T-helper 2 cell treated with Interferon-gamma antibody and Interleukin-4, amounts not matched to agents 5 μg/mL and 100 μg/mL, for 36 hours (primary cell): ENCODE measurements at places on chromosomes 6 and 20.

- DNase-seq: no peak
Observed at GRCh38 chr20:62647521-62648317, 5.4 kb downstream of the SLCO4A1 start.

- no peak for DNase-seq
Observed at GRCh38 chr6:138238368-138238767, 20.1 kb upstream of the PBOV1 start.

- no peak for DNase-seq
Observed at GRCh38 chr20:47110819-47111218, 216.2 kb downstream of the EYA2 start.

- no peak for DNase-seq
Observed at GRCh38 chr20:58547623-58548475, 32.6 kb upstream of the APCDD1L start.

- no peak for DNase-seq
Observed at GRCh38 chr6:4961322-4962168, 42.3 kb downstream of the RPP40 start.

- peak; percentile 23 for DNase-seq
Observed at GRCh38 chr6:105560611-105561066, 157.8 kb upstream of the PREP start.

- no peak for DNase-seq
Observed at GRCh38 chr20:17622851-17623508, 53.1 kb downstream of the DSTN start.

DNA sequence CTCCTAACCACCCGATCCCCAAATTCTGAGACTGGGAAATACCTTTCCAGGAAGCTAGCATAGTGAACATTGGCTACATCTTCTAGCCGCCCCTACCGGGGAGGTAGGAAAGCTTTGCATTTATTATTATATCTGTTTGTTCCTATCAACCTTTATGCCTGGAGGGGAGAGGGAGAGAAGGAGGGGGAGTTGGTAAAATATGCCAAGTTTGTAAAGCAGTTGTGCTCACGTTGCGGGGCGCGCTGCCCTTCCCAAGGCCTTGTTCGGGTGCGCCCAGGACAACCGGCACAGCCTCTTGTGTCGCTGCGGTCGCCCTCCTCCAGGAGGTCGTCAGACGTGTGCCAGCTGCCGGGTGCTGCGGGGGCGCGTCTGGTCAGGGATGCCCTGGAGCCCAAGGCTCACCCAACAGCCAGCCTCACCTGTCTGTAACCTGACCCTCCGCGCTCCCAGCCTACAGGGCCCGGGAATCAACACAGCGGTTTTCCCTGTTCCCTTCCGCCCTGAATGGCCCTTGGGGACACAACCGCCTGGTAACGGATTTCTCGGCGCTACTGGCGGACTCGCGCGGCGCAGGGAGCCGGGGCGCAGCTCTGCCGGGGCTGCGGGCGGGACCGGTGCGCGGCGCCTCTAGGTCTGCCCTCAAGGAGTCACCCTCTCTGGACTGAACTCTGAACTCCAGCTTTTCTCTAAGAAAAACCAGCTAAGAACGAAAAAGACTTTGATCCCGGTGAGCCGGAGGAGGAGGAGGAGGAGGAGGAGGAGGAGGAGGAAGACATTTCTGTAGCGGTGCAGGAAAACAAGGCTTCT lies 1.1 kb upstream of the OVOL2 start:
- DNase-seq: no peak

DNA sequence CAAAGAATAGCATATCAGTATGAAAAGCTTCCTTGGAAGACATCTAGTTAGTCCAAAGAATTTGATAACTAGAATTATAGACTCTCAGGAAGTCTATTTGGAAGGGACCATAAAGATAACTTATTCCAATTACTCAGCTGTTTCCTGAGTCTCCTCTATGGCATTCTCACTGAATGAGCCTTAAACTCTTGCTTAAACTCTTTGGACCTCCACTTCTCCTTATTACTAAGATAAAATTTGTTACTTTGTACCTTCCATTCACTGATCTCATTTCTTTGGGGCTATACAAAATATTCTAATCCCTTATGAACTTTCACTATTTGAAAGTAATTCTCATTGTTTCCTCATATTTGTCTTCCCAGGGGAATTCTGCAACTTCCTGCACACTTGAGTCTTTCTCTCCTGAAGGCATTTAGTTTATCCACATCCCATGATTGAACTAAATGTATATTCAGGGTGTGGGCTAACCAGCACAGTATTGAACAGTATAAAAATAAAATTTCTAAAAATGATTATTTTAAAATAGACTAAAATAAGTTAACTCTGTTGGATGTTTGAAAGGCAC lies 67.1 kb upstream of the NOTCH4 start:
- no peak for DNase-seq

- DNase-seq: no peak
Observed at GRCh38 chr6:111799576-111800258, 73.5 kb downstream of the FYN start.

DNA sequence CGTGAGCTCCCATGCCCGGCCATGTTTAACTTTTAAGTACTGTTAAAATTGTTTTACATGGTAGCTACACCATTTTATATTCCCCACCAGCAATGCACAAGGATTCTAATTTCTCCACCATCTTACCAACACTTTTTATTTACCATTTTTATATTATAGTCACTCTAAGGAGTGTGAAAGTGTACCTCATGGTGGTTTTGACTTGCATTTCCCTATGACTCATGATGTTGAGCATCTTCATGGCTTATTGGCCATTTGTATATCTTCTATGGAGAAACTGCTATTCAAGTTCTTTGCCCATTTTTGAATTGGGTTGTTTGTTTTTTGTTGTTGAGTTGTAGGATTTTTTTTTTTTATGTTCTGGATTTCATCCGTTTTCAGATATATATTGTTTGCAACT lies 15.6 kb upstream of the BPHL start:
- DNase-seq: no peak

DNA sequence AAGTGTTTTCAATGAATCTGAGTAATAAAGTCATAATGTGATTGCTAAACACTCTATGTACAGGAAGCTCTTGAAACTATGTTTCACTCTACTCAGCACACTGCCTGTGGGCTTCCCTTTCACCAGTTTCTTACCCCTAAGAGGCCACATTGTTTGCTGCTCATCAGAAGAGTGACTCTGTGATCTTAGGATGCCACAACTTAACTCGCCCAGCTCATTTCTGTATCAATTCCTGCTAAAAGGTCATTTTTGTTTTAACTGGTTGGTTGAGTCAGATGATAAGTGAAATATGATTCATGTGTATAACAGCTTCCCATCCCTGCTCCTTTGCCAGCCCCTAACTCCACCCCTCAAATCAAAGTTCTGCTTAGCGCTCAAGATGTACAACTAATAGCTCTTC lies 9.8 kb upstream of the NDUFAF4 start:
- DNase-seq: peak; percentile 69

DNA sequence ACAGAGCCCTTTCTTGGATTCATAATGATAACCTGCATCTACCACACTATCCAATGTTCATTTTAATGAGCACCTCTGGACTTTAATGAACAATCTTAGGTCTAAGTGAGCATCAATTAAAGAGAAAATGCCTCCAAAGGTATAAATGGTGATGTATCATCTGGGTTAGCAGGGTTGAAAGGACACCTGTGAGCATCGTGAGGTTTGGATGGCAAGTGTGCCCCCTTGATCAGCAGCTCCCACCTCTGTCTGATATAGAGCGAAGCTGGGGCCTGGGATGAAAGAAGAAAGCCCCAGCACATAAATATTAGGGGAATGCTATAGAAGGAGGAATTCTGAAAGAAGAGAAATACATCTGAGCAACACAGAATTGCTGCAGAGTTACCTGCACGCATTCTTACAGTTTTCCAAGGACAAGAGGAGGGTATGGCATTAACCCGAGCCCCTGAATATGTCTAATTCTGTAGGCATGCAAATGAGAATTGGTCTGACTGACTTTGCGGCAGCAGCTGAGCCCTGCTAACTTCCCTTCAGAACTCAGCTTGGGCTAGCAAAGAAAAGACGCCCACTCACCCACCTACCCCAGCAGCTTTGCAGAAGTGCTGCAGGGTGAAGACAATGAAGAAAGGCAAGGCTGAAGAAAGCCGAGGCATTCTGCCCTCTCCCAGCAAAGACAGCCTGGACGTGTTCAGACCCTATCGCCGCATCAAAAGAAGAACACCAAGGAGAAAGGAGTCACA lies 136.2 kb downstream of the GMPR start:
- no peak for DNase-seq

- DNase-seq: no peak
Observed at GRCh38 chr6:104472021-104472901, 387.5 kb downstream of the HACE1 start.

DNA sequence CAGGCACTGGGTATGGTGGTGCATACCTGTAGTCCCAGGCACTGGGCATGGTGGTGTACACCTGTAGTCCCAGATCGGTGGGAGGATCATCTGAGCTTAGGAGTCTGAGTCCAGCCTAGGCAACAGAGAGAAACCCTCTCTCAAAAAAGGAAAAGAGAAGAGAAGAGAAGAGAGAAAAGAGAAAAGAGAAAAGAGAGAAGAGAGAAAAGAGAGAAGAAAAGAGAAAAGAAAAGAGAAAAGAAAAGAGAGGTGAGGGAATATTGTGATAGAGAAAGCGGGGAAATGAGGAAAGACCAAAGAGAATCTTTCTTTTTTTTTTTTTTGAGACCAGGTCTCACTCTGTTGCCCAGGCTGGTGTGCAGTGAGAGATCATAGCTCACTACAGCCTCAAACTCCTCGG lies 108.7 kb downstream of the ARHGAP18 start:
- no peak for DNase-seq

- DNase-seq: no peak
Observed at GRCh38 chr20:38404016-38404415, 31.1 kb downstream of the SNHG17 start.

- no peak for DNase-seq
Observed at GRCh38 chr6:109701774-109702173, 10.7 kb downstream of the FIG4 start.

GRCh38 chr20:32484225-32484957 lies 100.7 kb downstream of the NOL4L start:
- no peak for DNase-seq

DNA sequence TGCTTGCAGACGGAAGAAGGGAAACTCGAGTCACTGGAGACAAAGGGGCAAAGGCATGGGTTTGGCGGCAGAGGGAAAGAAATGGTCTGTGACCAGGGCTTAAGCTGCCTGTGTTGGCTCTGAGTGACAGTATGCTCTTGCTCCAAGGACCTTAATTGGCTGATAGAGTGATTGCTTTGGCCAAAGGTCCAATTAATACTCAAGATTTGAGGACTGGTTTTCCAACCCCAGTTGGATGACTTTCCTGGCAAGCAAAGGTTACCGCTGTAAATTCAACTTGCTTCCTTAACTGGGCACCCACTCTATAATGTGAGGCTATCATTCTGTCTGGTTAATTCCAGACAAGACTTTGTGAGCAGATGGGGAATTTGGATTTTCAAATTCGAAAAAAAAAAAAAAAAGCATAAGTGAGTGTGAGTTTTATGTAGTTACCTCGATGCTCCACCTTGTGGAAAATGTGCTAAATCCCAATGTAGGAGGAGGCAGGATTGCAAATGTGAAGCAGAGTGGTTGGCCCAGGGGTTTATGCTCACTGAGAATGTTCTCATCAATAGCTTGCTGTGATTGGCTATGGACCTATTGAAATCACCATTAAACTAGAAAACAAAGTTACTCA lies 150.7 kb upstream of the GMDS start:
- DNase-seq: no peak

GRCh38 chr6:113529879-113530278 lies 327.3 kb upstream of the MARCKS start:
- DNase-seq: no peak
